Omental fat pad (tissue), 4 donors: ENCODE measurements at places on chromosomes 4 and X.

DNA sequence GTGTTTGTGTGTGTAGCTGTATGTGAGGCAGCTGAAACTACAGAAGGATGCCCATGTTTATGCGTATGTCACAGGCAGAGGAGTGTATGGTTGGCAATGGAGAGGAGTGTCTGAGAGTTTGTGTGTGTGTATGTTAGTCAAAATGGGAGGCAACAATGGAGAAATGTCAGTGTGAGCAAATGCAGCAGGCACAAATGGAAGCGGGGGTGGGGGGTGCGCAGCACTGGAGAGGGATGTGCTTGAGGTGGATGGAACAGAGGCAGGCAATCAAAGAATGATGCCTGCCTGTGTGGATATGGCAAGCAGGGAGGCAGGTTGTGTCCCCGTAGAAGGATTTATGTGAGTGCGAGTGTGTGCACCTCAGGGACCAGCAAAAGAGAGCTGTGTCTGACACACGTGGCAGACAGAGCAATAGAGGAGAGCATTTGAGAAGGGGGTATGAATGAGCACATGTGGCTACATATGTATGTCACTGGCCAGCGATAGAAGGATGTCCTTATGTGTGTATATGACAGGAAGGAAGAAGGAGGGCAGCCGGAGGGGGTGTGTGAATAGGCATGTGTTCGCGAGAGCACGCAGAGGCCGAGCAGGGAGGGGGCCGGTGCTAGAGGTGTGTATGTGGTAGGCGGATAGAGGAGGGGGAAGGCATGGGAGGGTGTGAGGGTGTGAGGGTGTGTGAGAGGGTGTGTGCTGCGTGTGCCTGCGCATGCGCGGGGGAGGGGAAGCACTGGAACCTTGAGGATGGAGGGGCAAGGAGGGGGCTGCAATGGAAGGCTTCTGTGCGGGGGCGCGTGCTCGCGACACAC, 1.1 kb downstream of the PJA1 start:
- no peak for DNase-seq

DNA sequence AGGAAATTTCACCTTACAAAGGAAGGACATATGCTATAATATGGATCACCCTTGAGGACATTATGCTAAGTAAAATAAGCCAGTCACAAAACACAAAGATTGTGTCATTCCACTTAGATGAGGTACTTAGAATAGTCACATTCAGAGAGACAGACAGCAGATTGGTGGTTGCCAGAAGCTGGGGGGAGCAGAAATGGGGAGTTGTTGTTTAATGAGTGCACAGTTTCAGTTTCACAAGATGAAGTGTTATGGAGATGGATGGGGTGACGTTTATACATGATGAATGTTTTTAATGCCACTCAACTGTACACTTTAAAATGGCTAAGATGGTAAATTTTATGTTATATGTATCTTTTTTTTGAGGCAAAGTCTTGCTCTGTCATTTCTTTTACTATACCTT, 14.8 kb upstream of the SPON2 start:
- DNase-seq = no peak

- no peak for DNase-seq
Measured at GRCh38 chr4:70177090-70177489, 18.4 kb upstream of the ODAM start.

- DNase-seq = no peak
Measured at GRCh38 chr4:15963576-15963975, 601 bp upstream of the FGFBP2 start.

GRCh38 chr4:155943605-155944291, 9.9 kb downstream of the CTSO start:
- no peak for DNase-seq

GRCh38 chr4:183499389-183499788, 5.5 kb upstream of the ING2 start:
- DNase-seq = no peak
